ENCODE measurements at places on chromosomes 16 and 17.

- no peak for DNase-seq
These were observed 167.7 kb downstream of the XYLT1 start for GRCh38 chr16:17303101-17303500.

DNA sequence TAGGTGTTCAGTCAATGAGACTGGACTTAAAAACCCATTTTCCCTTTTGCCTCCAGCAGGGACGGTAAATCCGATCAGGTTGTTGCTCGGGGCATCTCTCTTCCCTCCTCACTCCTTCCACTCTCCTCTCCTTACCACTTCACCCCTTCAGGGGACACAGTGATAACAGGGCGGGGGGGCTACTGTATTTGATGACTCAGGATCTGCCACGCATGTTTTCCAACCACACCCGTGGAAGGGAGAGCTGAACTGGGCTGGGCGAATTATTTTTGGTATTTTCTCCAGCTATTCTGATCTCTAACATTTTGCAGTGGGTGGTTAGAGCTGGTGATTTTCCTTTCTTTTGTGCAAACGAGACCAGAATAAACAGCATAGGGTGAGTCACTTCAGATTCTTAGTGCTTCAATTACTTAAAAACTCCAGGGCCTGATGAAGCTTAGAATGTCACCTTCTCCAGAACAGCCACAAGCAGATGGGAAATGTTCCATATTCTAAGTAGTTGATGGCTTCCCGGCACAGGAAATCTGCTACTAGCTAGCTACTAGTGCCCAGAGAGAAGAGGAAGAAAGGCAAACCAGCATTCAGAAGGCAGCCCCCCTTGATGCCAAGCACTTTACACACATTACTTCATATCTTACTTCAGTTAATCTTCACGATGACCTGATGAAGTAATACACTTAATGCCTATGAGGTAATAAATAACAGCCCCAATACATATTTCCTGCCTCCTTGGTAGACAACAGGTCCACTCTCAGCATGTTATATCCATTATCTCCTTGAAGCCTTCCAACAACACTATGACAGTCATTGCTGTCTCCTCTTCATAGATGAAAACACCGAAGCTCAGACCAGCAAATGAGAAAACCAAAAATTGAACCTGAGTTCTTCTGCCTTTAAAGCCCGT, 74.1 kb downstream of the ASIC2 start:
- DNase-seq, result no peak

DNA sequence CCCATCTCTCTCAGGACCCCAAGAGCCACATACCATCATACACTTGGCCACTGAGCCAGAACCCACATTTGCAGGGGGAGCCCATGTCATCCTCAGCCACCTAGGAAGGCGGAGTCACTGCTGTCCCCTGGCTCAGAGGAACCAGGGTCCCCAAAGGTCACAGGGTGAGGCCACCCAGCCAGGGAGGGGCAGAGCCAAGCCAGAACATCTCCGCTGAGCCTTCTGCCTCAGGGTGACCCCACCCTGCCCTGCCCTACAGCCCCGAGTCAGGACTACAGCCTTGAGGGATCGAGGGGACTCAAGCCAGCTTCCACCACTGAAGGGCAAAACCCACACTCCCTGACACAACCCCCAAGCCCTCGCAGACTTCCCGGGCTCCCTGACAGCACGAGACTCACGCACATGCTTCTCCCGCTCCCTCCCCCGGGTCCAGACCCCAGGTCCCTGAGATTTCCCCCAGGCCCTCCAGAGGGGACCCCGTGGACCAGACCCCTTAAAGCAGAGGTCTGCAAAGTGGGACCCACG, 17.4 kb downstream of the PIEZO1 start:
- no peak for DNase-seq

GRCh38 chr16:87141402-87141801, 175.8 kb downstream of the C16orf95 start:
- DNase-seq, result no peak

GRCh38 chr16:87689956-87690465, 75.8 kb downstream of the KLHDC4 start:
- DNase-seq, result no peak

GRCh38 chr16:30570636-30571444, 674 bp downstream of the ZNF688 start:
- no peak for DNase-seq

DNA sequence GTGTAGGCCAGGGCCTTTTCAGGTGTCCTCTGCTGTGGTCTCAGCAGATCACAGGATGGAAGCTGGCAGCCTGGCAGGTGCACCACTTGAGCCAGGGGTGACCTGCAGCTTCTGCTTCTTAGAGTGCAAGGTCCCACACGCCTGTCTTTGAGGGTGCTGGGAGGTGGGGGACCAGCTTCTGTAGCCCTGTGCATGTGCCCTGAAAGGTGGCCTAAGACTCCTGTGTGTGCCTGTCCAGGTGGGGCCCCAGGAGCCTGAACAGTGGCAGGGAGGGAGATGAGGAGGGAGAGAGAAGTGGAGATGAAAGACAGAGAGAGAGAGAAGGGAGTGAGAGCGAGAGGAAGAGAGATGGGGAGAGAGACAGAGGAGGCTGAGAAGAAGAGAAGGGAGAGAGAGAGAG, 46.2 kb downstream of the LGALS9 start:
- DNase-seq, result no peak

- no peak for DNase-seq
These were observed 11.3 kb upstream of the MLLT6 start for GRCh38 chr17:38693700-38694329.

DNA sequence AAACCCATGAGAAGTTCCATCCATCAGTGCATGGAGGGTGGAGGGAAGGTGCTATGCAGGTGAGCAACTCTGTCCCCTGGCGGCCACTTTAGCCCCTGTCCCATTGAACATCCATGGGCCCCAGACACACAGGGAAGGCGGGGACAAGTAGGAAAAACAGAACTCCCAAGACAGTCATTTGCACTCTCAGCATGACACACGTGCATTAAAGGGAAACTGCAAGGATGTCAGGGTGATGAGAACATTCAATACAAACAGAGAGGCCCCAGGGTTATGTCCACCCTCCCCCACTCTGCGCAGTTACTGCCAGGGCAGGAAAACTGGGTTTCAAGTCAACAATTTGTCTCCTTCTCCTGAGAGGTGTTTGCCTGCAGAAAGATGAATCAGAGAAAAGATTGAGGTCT, 44.0 kb upstream of the AKTIP start:
- DNase-seq, result no peak

DNA sequence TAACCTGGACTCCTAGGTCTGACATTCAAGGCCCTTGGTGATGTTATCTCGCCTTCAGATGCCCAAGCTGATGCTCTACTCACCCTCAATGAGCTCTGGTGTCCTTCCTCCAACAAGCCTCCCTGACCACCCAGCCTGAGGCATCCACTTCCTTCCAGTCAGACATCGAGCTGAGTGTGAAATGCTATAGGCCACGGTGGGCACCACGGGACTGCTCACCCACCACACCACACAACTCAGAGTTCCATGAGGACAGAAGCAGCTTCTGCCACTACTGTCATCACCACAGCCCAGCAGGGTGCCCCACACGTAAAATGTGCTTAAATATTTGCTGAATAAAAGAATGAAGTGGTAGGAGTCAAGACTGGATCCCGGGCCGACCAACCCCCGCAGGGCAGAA, 12.0 kb downstream of the CREBBP start:
- DNase-seq, result no peak

DNA sequence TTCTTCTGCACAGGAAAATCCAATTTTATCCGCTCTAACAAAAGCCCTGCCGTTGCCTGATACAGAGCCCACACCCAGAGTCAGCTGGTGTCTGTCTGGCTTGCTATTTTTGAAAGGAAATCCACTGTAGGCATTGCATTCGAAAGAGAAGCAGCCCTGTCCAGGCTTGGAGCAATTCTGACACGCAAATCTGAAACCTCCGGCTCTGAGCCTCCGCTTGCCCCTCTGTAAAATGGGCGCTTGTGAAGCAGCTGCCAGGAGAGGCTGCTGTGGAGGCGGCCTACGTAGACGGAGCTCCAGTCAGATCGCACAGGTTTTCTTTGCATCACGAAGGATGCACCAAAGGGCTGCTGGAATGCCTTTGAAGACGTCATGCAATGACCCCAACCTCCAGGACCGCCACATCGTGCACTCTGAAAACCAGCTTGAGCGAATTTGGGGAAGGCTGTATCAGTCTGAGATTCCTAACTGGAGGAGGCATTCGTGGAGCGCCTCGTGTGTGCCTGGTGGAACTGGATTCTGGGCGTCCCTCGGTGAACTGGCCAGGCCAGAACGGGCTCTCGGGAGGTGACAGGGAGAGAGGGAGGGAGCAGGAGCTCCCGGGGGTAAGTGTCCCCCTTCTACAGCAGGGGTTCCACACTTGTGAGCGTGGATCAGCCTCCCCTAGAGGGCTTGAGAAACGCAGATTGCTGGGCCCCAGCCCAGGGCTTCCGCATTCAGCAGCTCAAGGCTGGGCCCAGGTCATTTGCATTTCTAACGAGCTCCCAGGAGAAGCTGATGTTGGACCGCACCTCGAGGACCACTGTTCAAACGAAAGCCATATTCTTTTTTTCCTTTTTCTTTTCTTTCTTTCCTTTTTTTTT, 215.5 kb downstream of the MRTFB start:
- DNase-seq, result no peak

DNA sequence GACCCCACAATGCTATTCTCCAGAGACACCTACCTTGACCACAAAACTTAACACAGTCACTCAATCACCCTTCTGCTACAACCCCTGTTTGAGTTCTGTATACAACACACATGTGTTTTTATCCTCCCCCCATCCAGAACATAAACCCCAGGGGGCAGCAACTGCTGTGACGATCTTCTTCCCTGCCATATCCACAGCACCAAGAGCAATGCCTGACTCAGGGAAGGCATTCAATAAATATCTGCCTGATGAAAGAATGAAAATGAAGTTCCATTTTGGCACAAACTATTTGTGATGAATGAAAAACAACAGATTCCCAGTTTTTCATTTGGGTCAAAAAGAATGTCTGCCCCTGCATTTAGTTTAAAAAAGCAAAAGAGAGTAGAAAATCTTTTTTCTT, 27.0 kb downstream of the ASIC2 start:
- no peak for DNase-seq

GRCh38 chr16:24936151-24936550, 79.0 kb downstream of the ARHGAP17 start:
- no peak for DNase-seq

- DNase-seq, result peak; percentile 81
These were observed at the start of gene ZNF23 for GRCh38 chr16:71461686-71462648. Gene ZNF23 (minus strand): TSS chr16:71462247. CDS start chr16:71456796, 5,451 bp downstream.

Data from LoVo (cell line).